CD4-positive, CD25-positive, alpha-beta regulatory T cell (primary cell): ENCODE measurements at places on chromosomes 12 and 14.
A peak's percentile ranks its signal among the peaks of the same experiment; 100 is the strongest.

DNA sequence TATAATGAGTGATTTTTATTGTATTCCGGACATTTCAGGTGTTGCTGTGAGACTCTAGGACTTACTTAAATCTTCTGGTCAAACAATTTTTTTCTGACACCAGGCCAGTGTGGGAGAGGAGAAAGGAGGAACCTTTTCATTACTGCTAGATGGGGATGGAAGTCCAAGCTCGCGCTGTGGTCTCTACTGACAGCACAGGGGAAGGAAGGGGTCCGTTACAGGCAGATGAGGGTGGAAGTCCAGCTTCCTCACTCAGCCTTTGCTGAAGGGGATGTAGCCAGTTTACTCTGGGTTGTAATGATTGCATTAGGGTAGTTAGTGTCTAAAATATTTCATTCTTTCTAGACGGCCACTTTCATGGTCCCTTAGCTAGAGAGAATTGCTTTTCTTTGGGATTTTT lies 26.3 kb upstream of the ST8SIA1 start:
- no peak for DNase-seq

GRCh38 chr14:32286602-32287001 lies 42.5 kb upstream of the AKAP6 start:
- DNase-seq = no peak

- no peak for DNase-seq
These were observed 26.8 kb downstream of the KLRK1 start for GRCh38 chr12:10362828-10363657.

- peak; percentile 20 for DNase-seq
These were observed 221.9 kb upstream of the FOXN3 start for GRCh38 chr14:89638891-89639290.

DNA sequence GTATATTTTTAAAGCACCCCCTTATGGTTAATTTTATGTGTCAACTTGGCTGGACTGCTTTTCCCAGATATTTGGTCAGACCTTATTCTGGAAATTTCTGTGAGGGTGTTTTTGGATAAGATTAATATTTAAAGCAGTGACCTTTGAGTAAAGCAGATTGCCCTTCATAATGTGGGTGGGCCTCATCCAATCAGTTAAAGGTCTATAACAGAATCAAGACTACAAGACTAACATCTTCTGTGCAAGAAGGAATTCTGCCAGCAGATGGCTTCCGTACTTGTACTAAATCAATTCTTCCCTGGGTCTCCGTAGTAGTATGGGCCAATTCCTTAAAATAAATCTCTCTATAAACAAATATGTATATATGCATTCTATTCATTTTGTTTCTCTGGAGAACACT lies 257.6 kb downstream of the ETNK1 start:
- DNase-seq = no peak

DNA sequence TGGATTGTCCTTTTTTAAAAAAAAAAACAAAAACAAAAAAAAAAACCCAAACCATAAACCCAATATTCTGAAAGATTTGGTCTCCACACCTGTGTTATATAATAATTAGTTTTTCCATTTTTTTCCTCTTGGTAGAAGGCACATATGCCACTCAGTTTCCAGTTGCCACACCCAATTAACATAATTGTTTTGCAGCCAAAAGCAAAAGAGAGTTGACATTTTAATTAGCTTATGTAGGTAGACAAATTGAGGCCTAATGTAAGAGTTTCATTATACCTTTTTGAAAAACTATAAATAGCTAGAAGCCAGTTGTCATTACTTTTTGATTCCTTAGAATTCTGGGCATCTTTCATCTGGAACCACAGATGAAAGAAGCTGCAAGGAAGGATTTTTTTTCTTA lies 21.0 kb downstream of the PTPN11 start:
- no peak for DNase-seq

- DNase-seq = no peak
These were observed 3.7 kb downstream of the DHRS7 start for GRCh38 chr14:60161196-60162107.

DNA sequence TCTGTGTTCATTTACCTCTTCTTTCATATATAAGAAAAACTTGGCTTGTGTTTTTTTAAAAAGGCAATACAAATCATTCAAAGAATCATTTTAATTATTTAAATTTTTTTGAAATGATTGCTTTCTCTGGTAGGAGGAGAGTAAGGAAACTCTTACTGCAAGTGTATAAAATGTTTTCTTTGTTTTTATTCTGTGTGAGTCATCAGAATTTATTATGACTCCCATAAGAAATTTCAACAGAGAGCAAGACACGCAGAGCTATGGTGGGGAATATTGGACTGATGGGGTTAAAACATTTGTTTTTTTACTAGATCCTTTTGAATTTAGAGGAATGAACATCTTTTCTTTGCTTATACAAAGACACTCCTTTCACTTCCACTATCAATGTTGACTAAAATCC lies 119.1 kb upstream of the ATXN7L3B start:
- no peak for DNase-seq

GRCh38 chr12:89707703-89708564 lies 704 bp downstream of the ATP2B1 start:
- DNase-seq = peak; percentile 33

DNA sequence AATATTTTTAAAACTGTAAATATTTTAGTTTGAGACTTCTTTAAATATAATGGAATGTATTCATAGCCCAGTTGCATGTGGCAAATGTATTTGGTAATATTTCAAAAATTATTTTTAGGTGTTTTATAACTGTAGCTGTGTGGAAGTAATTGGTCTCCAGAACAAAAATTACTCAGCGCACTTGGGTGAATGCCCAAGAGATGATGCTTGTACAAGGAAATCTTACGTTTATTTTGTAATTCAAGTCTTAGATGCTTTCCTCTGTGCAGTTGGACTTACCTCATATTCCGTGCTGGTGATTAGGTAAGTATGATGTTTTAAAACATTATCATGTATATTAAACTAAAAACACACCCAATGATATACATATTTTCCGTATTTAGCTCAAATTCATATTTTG lies 76.7 kb upstream of the SLCO1B1 start:
- DNase-seq = no peak

DNA sequence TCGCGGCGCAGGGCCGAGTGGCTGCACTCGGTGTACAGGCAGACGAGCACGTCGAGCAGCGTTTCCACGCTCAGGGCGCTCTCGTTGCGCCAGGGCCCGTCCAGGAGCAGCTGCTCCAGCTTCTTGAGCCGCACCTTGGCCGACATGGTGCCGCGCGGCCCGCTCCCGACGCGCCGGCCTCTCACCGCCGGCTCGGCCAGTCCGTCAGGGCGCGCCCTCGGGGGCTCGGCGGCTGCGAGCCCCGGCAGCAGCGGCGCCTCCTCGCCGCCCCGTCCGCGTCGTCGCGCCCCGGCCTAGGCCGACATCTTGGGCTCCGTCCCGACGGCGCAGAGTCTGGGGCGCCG lies 349 bp downstream of the CDC42BPB start:
- no peak for DNase-seq

GRCh38 chr12:5447320-5447719 lies 15.4 kb downstream of the NTF3 start:
- DNase-seq = no peak

DNA sequence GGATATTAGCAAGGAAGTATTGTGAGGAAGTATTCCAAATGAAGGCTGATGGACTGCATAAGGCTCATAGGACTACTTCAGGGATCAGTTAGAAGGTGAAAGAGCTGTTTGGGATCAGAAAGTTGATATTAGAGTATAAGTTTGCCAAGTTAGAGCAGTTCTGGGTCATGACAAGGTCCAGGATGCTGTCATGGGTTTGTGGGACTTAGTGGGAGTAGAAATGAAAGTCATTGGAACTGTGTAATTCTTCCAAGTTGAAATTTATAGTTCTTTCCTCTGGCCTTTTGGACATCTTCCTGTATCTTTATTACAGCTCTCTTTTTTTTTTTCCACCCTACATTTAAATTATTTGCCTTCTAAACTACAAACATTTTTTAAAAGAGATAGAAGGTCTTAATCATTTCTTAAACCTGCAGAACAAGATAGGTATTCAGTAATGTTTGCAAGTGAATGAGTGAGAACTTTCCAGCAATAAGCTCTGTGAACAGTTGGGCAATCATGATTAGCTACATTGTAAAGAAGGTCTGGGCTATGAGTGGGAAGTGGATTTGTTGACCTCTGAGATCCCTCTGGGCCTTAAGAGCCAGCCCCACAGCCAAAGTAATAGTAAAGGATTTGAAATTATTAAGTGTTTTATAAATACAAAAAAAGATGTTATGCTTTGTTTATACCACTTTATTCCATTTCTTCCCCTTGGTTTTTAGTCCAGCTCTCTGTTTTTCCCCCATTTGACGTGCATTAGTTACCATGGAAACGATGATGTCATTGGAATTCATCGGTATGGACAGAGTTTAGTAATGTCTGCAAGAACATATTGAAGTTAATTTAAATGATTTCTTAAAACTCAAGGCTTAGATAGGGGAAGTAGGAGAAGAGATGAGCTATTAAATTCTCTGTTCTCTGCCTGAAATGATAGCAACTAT lies 247.9 kb upstream of the ARHGAP5 start:
- no peak for DNase-seq

DNA sequence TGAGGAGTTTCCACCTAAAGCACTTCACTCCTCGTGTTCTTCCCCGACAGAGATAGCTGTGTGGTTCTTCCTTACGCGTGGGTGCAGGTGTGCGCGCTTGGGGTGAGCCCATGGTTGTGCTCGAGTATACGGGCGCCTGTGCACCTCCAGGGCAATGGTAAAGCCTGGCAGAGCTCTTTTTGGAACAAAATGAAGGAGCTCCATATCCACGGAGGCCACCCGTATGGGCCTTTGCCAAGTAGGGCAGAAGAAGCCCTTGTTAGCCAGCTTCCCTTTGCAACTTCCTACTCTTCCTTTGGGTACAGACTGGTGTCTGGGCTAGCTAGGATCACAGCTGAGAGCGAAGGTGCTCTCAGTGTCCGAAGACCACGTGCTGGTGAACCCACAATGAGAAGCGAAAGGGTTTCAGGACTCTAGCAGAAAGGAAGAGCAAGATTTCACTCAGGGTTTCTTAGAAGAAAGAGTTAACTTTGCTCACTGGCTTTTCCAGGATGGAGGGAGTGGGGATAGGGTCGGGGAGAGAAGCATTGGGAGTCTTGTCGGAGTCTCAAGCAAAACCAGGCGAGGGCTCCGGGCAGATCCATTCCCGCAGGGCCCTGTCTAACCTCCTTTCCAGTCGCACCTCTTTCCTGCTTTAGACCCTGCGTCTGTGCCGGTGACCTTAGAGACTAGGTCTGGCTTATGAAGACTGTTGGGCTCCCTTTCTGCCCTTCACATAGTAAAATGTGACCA lies 960 bp upstream of the LRFN5 start:
- no peak for DNase-seq

DNA sequence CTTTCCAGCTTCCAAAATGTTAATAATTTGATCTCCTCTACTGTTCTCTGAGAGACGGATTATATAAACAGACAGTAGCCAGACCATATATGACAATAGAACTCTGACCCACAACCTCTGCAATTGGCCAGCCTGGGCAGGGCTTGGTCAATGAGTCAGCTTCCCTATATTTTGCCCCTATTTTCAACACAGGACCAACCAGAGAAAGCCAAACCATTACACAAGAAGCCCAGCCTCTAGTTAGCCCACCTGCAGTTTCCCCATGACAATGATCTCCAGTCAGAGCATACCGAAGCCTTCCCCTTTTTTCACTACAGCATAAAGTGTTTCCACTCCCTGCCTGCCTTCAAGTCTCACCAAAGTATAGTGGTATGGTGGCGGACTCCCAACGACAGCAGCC lies 7.6 kb upstream of the EXD2 start:
- DNase-seq = no peak

GRCh38 chr12:131542351-131542750 lies 168.5 kb upstream of the SFSWAP start:
- no peak for DNase-seq

DNA sequence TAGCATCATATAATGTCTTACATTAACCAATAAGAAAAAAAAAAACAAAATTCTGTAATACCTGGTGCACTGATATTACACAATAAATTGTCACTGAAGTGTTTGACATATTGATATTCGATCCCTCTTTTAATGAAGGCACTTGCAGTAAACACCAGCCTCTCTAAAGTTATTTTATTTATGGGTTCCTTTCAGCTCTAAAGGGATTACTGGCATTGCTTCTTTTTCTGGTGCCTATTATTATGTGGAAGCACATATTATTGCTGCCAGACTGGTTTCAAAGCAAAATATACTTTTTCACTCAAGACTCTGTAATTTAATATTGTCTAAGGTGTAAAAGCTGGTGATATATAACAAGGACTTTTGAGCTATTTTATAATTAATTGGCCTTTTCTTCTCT lies 1090.5 kb downstream of the TRHDE start:
- DNase-seq = no peak

DNA sequence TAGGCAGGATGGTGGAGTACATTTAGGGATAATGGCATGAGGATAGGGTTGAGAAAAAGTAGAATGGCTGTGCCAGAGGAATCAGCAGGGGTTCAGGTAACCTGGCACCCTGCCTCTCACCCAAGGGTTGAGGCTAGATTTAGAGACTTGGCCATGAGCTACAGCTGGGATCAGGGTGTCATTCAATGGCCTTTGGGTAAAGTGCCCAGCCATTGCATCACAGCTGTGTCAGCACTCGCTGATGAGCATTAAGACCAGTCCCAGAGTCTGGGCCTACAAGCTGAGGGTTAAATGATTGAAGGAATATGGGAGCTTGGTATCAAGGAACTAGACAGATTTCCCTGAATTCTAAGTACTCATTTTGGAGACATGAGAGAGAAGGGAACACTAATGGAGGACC lies 113.9 kb downstream of the PRIMA1 start:
- DNase-seq = no peak

- no peak for DNase-seq
These were observed 405.3 kb downstream of the MED13L start for GRCh38 chr12:115872212-115872611.

DNA sequence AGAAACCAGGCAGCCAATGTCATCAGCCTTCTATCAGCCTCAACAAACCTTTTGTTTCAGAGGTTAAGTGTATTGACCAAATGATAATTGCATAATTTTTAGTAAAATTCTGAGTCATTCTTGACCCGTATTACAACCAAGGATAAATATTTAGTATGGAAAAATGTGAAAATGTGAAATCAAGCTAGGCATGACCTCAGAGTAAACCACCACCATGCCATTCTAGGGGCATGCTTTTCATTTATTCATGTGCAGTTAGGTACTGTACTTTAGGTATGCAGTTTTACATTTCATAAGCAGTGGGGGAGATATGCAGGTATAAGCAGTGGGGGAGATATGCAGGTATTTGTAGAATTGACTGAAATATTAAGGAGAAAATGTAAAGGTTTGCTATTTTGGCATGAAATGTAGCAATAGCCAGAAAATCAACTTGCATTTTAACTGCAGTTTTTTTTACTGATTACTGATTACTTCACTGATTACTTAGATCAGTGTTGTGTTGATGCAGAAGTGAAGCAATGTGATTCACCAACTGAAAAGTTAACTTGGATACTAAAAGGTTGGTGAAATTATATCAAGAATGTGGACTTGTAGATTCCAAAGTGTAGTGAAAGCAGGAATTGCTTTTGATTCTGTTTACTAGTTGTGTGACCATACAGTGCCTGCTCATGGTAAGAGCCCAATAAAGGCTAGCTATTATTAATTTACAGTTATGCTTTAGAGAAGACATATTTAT lies 184.2 kb downstream of the ESR2 start:
- DNase-seq = no peak
